ENCODE measurements at places on chromosomes 4 and X.

DNA sequence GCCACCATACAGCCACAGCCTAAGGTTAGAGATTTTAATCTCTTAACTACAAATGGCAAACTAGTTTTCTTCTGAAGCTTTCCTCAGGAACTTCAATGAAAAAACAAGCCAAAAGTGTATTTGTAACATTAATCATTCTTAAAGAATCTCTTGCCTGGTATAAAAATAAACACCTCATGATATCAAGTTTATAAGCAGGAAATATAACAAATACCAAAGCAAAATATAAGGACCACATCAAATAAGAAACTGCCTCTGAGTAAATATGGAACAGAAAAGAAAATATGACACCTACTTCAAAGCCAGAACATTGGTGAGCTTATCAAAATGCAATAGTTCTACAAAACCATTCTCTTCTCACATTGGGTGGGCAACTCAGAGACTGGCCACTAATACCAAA lies 89.9 kb downstream of the GPC4 start:
- no peak for DNase-seq

DNA sequence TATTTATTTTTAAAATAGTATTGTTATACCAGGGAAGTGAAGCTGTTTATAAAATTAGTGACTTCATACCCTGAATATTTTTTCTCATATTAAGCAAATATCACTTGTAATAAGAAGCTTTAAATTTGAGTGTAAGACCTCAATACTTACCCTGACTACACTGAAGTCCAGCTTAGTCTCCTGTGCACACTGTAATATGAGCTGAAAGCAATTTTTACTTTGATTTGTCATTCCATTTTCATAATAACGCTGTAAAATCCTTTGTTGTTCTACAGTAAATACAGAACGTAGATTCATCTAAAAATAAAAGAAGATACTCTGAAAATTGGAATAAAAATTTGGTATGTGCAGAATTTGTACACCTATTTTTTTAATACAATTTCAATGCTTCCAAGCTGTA lies 27.2 kb downstream of the HDX start:
- DNase-seq: no peak

DNA sequence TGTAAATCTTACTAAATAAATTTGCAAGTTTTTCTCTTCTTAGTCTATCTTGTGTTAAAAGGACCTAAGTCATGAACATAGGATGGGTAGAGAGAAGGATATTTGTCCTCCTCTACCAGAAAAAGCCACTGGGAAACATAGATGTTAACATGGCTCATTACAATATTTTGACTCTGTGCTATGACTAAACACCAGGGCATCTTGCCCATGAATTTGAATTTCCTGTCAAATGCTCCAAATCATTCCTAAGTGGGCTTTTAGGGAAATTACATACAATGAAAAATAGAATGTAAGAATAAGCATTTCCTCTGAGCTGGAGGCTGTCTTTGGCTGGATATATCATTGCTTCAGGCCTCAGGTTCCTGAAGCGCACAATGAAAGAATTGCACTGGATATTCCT lies 39.1 kb downstream of the ANOS1 start:
- no peak for DNase-seq

- DNase-seq: no peak
Measured at GRCh38 chr4:118825799-118826198, 10.1 kb downstream of the SEC24D start.

DNA sequence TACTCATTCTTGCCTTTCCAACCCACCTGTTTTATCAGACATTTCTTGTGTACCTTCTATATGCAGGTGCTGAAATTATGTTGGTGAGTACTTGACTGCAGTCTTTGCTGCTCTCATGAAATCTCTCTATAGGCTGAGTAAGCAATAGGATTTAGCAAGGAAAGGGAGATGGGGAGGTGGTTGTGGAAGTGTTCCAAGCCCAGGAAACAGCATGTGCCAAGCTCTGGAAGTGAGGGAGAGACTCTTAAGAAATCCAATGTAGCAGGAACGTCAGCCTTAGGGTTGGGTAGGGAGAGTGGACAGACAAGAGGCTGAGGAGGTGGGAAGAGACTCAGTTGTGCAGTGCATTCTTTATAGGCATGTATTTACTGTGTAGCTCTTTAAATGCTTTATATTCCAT lies 5.6 kb downstream of the SEPTIN11 start:
- DNase-seq: peak; percentile 10

DNA sequence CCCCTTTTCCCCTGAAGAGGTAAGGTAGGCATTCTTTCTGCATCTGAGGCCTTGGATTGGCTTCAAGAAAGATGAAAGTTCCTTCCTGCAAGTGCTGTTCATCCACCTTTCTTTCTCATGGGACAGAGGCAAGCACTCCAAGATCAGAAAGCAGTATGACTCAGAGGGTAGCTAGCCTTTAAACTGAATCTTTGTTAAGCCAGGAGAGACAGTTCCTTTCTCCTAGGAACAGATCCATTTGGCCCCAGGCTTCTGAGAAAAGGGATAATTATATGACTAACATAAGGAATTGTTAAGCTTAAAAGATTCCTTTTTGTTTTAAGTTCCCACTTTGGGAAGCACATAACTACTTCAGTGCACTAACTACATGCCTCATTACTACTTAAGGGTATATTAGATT lies 192.0 kb downstream of the PPP3CA start:
- no peak for DNase-seq

Data from anterior cingulate cortex (tissue), 58 donors.